ENCODE measurements at places on chromosomes 2 and 18.

GRCh38 chr2:64493788-64494187 is 30.3 kb upstream of the AFTPH start:
- no peak for DNase-seq

- no peak for DNase-seq
Measured at GRCh38 chr2:192398236-192398635, 203.5 kb upstream of the TMEFF2 start.

DNA sequence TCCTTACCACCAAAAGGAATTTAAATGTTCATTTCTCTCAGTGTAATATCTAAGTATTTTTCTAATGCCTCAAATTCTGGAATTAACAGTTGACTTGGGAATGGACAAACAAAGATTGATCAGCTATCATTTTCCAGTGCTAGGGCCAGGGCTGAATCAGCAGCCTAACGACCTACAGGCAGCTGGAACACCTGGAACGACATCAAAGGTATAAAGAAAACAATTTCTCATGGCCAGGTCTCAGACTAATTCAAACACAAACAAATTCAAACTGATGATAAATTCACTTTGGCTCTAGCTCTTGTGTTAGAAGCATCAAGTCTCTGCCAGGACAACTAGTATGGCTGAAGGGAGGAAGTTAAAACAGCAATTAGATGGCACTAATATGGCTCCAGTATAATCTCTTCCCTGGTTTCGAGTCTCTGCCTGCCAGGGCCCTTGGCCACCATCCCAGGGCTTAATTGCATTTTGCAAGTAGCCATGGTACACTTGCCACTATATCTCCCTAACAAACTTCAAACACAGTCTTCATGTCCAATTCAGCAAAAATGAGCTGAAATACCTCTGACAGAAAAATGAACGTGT is 70.2 kb upstream of the FSHR start:
- peak; percentile 57 for DNase-seq

DNA sequence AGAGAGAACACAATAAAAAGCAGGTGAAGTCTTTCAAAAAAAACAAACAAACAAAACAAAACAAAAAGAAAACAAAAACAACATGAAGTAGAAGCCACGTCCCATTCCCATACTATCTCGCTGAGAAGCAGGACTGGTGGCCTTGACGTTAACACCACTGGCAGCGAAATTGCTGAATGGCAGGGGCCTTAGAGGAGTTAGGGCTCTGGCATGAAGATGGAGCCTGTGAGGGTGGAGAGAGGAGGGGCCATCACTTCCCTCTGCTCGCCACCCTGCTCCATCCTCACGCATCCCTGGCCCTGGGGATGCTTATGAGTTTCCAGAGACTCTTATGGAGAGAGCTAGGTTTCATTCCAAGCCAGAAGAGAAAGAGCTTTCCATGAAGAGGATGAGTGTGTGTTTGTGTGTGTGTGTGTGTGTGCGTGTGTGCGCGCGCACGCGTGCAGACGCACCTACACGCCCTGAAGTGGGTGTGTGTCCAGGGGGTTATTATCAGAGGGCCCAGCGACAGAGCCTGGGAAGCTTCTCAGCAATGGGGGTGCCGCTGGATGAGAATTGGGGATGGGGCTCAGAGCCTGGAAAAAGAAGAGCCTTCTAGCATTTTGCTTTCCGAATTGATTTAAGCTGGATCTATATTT is 20.4 kb upstream of the IMPA2 start:
- no peak for DNase-seq

DNA sequence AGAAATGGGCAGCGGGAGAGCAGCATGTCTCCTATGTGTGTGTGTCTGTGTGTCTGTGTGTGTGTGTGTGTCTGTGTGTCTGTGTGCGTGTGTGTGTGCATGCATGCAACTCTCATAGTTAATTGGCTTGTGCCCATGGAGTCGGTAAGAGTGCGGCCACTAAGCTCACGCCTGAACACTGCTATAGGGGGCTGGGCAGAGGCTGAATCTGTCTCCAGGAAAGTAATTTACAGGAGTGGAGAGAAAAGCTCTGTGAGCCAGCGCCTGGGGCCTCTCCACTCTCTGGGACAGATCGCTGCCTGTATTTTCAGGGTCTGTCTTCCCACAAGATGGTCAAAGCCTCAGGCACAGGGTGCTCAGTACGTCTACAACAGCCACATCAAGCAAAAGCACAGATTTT is 553.4 kb downstream of the TNS1 start:
- peak; percentile 27 for DNase-seq

GRCh38 chr2:127721311-127721977 is 20.1 kb downstream of the SFT2D3 start:
- no peak for DNase-seq

DNA sequence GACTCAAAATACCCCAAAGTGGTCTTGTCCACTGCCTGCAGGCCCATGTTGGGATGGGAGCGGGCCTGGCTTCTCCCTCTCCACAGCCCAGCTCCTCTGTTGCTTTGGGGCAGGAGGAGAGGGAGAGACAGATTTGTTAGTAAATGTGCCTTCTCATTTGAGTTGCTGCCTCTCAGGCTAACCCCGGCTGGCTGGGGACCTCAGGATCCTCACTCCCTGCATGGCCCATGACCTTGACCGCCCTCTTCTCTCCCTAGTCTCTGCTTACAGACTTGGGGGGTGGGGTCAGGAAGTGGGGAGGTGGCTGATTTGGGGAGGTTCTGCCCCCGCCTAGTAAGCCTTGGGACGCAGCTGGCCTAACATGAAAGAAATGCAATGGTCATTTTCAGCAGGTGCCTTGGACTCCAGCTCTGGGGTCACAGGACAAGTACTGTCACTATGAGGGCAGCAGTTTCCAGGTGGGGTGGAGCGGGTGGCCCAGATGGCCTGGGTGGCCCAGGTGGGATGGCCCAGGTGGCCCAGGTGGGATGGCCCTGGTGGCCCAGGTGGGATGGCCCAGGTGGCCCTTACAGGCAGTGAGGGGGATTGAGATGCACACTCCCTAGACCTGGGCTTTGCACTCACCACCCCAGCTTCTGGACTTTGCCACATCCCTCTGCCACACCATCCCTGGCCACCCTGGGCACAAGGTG is 24.1 kb downstream of the HJURP start:
- peak; percentile 15 for DNase-seq

DNA sequence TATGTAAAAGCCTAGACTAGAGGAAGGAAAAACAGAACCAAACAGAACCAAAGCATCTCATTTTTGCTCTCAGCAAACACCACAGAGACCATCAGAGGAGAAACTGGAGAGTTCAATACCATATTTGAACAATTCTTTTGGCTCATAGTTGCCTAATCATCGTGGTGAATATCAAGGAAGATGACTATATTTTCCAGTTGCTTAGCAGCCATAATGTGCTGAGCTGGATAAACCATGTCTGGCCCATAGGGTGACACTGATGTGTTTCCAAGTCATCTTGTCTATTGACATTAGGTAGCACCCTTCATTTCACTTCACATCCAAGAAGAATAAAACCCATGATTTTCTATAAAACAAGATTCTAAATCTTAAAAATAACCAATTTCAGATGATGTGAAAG is 5.9 kb upstream of the XRCC5 start:
- no peak for DNase-seq

GRCh38 chr2:137654046-137654445 is 310.2 kb upstream of the HNMT start:
- no peak for DNase-seq

DNA sequence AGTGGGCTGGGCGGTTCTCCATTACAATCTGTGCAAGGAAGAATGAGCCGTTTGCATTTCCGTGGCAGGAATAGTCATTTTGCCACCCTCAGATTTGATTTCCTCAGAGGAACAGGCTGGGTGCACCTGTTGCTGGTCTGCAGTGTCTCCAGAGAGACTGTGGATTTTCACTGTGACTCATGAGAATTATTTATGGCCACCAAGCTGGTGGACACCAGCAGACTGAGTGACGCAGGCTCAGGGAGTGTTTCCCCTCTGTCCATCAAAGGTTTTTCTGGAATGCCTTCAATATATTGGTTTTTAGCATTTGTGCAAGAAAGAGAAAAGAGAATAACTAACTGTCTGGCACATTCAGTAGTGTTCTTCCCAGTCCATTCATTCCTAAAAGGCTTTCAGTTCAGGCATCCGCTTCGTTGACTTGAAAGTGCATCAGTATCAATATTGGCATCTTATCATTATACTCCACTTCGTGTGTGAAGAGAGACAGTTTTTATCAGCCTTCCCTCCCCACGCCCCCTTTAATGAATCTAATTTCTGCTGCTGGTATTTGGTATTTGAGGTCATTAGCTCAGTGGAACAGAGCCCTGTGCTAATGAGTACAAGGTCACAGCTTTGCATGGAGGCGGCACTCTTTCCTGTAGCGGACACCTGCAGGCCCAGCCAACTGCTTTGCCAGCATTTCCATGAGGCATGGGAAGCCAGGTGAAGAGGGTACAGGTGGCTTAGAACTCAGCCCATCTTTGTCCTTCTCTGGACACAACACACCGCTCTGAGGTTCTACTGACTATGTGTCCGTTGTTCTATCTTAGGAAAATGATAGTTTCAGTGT is 39.9 kb downstream of the PRKCE start:
- no peak for DNase-seq

- DNase-seq: peak; percentile 95
Measured at GRCh38 chr2:176269319-176270099, at the start of gene MTX2. Gene MTX2 (plus strand): TSS chr2:176269442. CDS start chr2:176269630, 188 bp downstream.

DNA sequence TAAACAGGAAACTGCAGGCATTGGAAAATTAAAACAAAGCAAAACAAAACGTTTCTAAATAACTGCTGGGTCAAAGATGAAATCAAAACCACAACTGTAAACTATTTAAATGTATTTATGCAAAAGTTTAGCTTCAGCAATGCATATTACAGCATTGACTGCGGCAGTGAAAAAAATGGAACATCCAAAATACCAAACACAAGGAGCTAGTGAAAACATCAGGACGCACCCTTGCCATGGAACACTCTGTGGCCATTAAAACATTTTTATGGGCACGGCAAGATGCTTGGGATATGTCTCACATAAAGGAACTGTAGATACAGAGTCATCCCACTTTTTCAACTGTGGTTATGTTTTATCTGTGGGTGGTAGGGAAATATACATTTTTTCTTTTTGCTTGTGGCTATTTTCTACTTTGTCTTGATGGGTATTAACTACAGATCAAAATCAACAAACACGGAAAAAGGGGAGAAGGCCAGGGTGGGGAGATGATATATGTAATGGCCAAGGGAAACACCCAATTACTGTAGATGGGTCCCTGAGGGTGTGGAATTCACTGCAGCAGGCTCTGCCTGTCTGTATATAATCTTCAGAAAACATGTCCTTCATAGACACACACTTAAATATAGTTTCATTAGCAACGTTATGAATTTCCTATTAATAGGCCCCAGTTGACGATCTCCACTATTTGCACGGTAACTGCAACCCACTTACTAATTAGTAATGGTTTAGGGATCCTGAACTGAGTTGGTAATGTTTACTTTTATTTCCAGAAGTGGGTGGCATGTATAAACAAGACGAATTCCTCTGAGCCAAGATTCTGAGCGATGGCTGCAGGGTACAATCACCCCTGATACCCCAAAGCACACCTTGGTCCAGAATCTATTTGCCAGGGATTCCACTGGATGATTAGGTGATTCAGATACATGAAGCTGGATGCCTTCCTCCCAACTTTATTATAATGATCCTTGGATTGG is 110.5 kb downstream of the ACKR3 start:
- no peak for DNase-seq

- no peak for DNase-seq
Measured at GRCh38 chr2:74414441-74414840, 7.0 kb downstream of the C2orf81 start.

- no peak for DNase-seq
Measured at GRCh38 chr2:86624267-86624547, 542 bp upstream of the RNF103 start.

- DNase-seq: peak; percentile 52
Measured at GRCh38 chr2:10977621-10978020, 65.9 kb downstream of the KCNF1 start.

DNA sequence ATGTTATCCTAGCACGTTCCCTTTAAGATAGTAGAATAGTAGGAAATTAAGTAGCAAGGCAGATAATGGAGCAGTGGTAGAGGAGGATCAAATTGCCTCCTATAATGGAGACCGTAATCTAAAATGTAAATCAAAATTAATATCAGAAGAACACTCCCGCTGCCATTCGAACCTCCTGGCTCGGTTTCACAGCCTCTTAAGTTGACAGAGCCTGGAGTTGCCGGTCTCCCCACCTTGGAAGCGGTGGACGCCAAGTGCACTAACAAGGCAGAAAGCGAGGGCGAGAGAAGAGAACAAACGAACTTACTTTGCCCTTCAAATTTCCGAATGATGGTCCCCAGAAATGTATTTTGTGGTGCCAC is 450 bp downstream of the KCNH7 start:
- DNase-seq: no peak

- no peak for DNase-seq
Measured at GRCh38 chr18:79614211-79614955, 65.2 kb upstream of the CTDP1 start.

DNA sequence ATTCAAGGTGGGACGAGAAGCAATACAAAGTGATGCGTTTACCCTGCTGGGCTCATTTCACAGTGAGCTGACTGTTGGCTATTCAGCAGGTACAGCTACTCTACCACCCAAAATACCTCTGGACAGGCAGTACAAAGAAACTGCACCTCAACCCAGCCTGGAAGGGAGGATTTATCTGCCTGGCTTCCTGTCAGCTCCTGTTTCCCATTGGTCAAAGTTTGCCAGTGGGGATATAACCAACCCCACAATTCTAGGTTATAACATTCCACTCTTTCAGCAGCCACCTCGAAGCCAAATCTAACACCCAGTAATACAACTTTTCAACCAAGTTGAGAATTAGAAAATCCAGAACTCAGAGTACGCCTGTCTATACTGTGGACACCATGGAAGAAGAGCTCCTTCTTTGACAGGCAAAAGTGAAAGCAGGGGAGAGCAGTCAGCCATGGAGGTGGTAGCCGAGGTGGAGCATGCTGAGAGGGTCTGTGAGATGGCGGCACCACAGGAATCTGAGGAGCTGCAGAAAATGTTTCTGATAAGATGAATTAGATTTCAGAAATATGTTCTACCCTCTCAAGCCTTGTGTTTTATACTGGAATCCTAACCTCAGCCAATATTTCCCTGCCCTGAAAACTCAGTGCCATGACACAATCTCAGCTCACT is 10.8 kb downstream of the DUSP19 start:
- DNase-seq: no peak
